ENCODE measurements at places on chromosomes 5 and 9. TPM values are rescaled to one million over a fixed set of nuclear protein-coding genes. Genes with fewer than 3 reads are reported as not detected.

NUP188 gene
- 123 TPM for total RNA-seq

TJP2 gene
- 33.4 TPM for total RNA-seq

EQTN gene
- not detected for total RNA-seq

DIRAS2 gene
- not detected for total RNA-seq

LAMC3 gene
- 1.0 TPM for total RNA-seq

BAAT gene
- total RNA-seq = not detected

PFN3 gene
- not detected for total RNA-seq

PLAC8L1 gene
- 0.88 TPM for total RNA-seq

SYNPO gene
- 0.18 TPM for total RNA-seq

ARRDC1 gene
- 34.4 TPM for total RNA-seq

SYK gene
- 0.16 TPM for total RNA-seq

PTGS1 gene
- total RNA-seq = 0.54 TPM

WWC1 gene
- total RNA-seq = 1.9 TPM

PKD2L2 gene
- total RNA-seq = not detected

MYMK gene
- not detected for total RNA-seq

CNTNAP3B gene
- total RNA-seq = not detected

CA9 gene
- 1.1 TPM for total RNA-seq

NCS1 gene
- 14.0 TPM for total RNA-seq

FGF1 gene
- total RNA-seq = not detected

PCDHGB7 gene
- total RNA-seq = 0.08 TPM

CTSV gene
- 2.6 TPM for total RNA-seq

PWWP2A gene
- 16.2 TPM for total RNA-seq

SLC34A1 gene
- 0.07 TPM for total RNA-seq

FOXD4L3 gene
- total RNA-seq = not detected

HTR4 gene
- not detected for total RNA-seq

ELP1 gene
- 32.4 TPM for total RNA-seq

ZBED3 gene
- total RNA-seq = 0.20 TPM

SPATA31C1 gene
- total RNA-seq = not detected

FUT7 gene
- total RNA-seq = 1.6 TPM

GLDC gene
- 0.96 TPM for total RNA-seq

ASPN gene
- not detected for total RNA-seq

TSLP gene
- total RNA-seq = 0.60 TPM

ANKRD31 gene
- total RNA-seq = 0.34 TPM

PLK2 gene
- total RNA-seq = 27.8 TPM

DPH7 gene
- total RNA-seq = 64.7 TPM

C9orf153 gene
- total RNA-seq = 0.59 TPM

TMED9 gene
- total RNA-seq = 114 TPM

C1QTNF2 gene
- not detected for total RNA-seq

RXFP3 gene
- not detected for total RNA-seq

CCDC192 gene
- not detected for total RNA-seq
